ENCODE measurements at places on chromosomes 1 and 21. TPM values are rescaled to one million over a fixed set of nuclear protein-coding genes. Genes with fewer than 3 reads are reported as not detected.

HEYL gene
- polyA plus RNA-seq: 21.9 TPM

UBASH3A gene
- polyA plus RNA-seq: not detected

DNA sequence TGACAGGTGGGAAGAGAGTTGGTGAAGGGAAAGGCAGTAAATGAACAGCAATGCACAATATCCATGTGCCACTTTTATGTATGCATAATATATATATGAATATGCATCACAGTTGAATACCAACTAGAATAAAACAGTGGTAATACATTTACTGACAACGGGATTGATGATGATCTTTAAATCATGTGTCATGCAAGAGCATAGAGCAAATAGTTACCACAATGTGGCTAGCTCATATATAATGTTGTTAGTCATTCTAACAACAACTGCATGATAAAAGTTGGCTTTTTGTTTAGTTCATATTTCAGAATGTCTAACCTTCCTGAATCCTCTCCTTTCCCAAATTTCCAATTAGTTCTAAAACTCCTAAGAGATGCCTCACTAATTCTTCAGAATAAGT is 46.4 kb downstream of the GORAB start:
- no peak for DNase-seq

OR2L3 gene
- polyA plus RNA-seq: not detected

DNA sequence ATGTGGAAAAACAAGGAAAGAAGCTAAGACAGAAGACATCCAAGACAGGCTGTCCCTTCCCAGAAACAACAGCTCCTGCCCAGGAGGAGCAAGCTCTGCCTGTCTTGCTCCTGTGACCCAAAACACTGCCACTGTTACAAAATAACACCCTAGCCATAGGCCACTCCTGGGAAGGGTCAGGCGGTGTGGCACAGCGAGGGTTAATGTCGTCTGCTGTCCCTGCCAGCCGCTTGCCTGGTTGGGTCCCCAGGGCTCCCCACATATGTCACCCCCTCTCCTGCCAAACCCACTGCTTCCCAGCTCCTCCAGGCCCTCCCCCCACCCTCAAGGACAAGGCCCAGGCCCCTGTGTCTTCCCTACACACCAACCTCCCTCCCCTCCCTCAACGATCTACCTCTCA is 3.9 kb upstream of the NHLH1 start:
- DNase-seq: no peak

DNA sequence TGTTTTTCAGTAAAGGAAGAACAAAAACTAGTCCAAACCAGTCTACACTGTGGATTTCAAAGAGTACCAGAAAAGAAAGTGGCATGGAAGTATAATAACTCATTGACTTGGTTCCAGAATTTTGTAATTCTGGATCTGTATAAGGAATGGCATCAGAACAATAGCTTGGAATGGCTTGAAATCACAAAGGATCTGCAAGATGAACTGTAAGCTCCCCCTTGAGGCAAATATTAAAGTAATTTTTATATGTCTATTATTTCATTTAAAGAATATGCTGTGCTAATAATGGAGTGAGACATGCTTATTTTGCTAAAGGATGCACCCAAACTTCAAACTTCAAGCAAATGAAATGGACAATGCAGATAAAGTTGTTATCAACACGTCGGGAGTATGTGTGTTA is 21.3 kb downstream of the CHODL start:
- DNase-seq: no peak

DNA sequence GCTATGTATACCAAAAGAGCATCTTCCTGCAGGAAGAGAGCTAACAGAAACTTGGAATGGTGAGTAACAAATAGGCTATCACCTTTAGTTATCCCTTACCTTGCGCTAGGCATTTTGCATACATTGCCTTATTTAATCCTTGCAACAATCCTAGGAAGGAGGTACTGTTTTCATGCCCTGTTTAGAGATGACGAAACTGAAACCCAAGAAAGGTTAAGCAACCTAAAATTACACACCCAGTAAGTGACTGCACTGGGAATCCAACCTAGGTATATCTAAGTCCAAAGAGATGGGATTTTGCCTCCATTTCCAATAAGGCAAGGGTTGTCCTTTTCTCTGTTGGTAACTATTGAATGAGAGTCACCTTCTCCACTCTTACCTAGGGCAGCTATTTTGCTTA is 144.5 kb downstream of the TM2D1 start:
- DNase-seq: no peak

DNA sequence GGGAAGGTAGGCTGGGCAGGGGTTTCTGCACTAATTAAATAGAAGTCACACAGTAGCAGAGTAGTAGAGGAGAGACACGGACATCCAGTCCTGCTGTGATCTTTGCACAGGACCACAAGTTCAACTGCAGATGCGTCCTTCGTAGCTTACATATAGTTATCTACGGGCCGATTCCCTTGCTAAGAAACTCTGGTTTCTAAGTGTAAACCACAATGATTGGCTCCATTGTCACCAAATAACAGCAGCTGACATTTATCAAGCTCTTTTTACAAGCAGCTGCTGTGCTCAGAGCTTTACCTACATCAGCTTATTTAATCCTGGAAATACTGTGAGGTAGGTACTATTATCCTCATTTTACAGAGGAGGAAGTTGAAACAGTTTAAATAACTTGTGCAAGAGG is 3.1 kb downstream of the SLC45A3 start:
- DNase-seq: no peak
